ENCODE measurements at places on chromosomes 3 and 15. TPM values are rescaled to one million over a fixed set of nuclear protein-coding genes. Genes with fewer than 3 reads are reported as not detected.

DNA sequence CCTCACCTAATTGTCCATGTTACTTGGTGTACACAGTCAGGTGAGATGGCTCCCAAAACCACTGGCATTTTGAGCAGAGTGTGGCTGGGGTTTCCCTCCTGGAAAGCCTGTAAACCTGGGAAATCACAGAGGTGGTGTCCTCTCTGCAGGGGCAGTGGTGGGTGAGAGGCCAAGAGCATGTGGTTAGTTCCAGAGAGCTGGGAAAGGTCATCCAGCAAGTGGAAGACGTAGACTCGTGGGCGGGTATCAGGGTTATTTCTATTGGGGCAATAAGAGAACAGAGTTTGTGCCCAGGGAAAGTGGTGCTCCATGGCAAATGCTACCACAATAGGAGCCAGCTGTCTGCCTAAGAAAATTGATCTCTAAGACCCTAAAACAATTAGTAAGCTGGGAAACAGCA is 44.6 kb upstream of the LIMD1 start:
- DNase-seq = no peak

DNA sequence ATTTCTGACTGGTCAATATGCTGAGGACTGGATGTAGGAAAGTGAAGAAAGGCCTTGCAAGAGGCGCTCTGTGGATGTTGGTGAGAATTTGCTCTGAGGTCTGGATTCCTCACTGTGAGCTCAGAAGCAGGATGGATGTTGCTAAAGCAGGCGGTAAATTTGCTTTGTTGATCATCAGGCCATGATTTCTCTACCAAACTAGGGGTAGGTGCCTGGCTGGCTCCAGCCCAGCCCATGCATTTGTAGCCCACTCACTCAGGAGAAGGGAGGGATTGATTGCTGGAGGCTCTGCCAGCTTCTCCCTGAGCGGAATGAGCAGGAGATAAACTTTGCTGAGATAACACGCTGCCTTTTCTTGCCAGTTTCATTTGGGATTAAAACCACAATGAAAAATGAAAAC is 44.3 kb upstream of the NTRK3 start:
- no peak for DNase-seq

TM4SF1 gene
- 52.2 TPM for total RNA-seq

DNA sequence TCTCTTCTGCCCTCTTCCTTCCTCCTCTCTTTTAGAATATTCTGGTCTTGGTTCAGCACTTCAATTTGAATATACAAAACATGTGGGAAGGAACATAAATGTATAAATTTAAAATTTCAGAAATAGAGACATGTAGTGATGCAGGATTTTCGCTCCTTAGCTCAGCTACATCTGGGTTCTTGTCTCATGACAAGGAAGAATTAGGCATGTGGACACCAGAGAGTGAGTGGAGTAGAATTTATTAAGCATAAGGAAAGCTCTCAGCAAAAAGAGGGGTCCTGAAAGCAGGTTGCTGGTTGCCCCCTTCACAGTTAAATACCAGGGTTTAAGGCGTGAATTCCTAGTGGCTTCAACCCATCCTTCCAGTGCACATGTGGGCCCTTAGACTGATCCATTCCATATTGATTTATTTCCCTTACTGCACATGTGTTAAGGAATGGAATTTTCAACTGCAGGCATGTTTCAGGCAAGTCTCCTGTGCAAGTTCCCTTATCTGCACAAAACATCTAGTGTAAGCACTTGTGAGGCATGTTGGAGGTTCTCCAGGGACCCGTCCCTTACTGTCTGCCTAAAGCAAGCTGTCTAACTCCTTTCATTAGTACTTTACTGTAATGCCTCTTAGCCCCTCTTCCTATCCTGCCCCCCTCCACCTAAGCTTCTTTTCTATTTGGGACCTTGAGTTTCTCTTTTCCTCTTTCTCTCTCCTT is 133.2 kb upstream of the STRIT1 start:
- peak; percentile 59 for DNase-seq

DNA sequence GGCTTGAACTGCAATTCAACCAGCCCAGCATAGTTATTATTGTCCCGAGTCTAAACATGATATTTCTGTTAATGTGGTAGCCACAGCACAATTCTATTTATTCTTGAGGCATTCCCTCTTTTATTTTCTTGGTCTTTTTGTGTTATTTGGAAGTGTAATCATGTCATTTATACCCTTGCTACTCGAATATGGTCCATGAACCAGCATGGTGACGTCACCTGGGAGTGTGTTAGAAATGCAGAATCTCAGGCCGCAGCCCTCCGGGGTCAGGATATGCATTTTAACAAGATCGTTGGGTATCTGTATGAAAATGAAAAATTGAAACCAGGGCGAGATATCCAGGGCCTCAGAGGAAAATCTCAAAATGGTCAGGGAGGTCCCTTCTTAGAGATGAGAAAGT is 165.0 kb upstream of the CTDSPL start:
- DNase-seq = no peak

DNA sequence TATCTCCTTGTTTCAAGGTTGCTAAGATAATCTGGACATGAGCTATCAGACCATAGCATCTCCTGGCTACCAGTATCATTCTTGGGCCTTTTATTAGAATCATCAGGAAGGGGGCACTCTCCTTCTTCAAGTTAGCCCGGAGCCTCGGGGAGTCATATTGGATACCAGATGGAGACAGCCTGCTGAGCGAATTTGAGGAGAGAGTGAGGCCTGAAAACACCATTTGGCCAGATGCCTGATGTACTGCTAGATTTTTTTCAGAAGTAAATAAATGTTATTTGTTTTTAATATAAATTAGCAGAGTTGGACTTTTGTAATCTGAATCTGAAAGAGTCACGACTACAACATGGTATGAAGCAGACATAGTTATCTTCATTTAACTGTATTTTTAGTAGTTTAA is 848.6 kb downstream of the IGSF11 start:
- no peak for DNase-seq

- DNase-seq = no peak
Measured at GRCh38 chr3:151106311-151106710, 20.8 kb downstream of the MED12L start.

RASL12 gene
- under 0.01 TPM for total RNA-seq

C3orf85 gene
- total RNA-seq = not detected

GRIP2 gene
- 0.64 TPM for total RNA-seq

PARP15 gene
- total RNA-seq = under 0.01 TPM

- no peak for DNase-seq
Measured at GRCh38 chr3:64871834-64872249, 184.0 kb upstream of the ADAMTS9 start.

GRCh38 chr3:124615896-124616543 is 114.2 kb upstream of the UMPS start:
- DNase-seq = no peak

DNA sequence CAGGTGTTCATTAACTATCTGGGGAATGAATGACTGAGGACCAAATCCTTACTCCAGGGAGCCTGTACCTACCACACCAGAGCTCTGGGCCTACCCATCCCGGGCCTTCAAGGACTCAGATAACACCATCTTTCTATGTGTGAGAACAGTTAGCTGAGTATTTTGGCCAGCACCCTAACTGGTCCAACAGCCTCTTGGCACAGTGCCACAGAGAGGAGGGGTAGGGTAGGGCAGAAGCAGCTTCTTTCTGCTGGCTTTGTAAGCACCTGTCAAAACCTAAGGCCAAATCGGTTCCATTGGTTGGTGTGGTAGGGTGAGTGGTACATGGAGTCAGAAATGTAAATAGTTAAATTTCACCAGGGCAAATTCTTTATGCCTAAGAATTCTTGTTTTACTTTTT is 26.7 kb downstream of the ISL2 start:
- DNase-seq = no peak

CPB1 gene
- total RNA-seq = not detected

GRCh38 chr3:129855170-129855831 is 38.2 kb downstream of the TMCC1 start:
- peak; percentile 52 for DNase-seq

DNA sequence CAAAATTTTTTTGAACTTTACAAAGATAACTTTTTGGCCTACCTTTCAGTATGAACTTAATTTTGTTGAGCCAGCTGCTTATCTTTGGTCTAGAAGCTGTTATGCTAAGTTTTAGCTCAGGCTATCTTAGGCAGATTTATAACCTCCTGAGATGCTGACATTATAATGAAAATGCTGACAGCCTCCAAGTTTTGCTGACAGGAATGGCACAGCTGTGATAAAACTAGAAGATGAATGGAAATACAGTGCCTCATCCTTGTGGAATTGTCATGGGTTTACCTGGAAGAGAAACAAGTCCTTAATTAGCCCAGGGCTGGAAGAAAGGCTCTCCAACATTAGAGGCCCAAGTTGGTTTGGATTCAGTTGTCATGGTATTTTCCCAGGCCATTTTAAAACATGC is 123.3 kb downstream of the OXSM start:
- DNase-seq = no peak

DNA sequence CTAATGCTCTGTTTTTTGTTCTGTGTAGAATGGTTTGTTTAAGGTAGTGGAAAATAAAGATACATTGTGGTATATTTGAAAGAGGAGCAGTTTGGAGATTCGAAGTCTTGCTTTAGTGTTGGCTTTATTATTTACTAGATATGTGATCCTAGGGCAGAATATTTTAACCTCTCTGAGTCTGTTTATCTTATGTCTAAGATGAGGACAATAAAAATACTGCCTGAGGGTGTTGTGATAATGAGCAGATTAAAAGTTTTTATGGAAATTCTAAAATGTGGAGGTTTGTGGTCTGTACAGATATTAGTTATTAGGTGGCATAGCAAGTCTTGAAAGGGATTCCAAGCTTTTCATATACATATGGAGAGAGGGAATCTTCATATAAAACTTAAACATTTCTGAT is 15.0 kb downstream of the TCF12 start:
- DNase-seq = peak; percentile 44

DNA sequence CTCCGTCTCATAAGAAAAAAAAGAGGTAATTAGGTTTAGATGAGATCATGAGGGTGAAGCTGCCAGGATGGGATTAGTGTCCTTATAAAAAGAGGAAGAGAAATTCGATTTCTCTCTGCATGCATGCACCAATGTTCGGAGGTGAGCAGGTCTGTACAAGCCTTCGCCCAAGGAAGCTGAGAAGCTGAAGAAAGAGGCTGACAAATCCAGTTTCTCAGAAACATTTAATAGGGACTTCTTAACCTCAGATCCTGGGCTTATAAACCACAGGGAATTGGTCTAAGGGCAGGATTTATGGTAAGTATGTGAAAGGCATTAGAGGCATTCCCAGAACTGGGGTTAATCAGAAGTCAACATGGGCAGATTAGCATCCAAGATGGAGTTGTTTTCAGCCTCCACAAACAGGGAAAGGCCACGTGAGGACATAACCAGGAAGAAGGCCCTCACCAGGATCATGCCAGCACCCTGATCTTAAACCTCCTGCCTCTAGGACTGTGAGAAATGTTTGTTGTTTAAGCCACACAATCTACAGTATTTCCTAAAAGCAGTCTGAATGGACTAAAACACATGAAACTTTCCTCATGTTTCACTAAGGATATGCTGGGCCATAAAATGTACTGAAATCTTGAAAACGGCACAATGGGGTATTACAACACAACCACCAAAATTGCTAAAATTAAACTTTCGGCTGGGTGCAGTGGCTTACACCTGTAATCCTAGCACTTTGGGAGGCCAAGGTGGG is 11.3 kb downstream of the SHISA5 start:
- DNase-seq = peak; percentile 91

DNA sequence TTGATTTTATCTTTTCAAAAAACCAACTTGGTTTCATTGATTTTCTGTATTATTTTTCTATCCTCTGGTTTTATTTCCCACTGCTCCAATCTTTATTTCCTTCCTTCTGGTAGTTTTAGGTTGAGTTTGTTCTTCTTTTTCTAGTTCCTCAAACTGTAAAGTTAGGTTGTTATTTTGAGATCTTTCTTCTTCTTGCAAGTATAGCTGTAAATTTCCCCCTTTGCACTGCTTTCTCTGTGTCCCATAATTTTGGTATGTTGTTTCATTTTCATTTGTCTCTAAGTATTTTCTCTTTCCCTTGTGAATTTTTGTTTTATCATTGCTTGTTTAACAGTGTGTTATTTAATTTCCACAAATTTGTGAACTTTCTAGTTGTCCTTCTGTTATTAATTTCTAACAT is 120.0 kb downstream of the PLD1 start:
- DNase-seq = no peak

- DNase-seq = no peak
Measured at GRCh38 chr15:31317421-31318327, 9.0 kb upstream of the KLF13 start.

GRCh38 chr3:128207951-128208350 is 54.7 kb downstream of the EEFSEC start:
- no peak for DNase-seq

SOX2 gene
- not detected for total RNA-seq

GRCh38 chr3:42702066-42702951 is at the start of gene HHATL:
HHATL (minus strand) TSS chr3:42702798; CDS start chr3:42700826, 1,972 bp downstream.
- DNase-seq = no peak

GRCh38 chr3:126125781-126126251 is 41.9 kb upstream of the SLC41A3 start:
- DNase-seq = no peak

DNA sequence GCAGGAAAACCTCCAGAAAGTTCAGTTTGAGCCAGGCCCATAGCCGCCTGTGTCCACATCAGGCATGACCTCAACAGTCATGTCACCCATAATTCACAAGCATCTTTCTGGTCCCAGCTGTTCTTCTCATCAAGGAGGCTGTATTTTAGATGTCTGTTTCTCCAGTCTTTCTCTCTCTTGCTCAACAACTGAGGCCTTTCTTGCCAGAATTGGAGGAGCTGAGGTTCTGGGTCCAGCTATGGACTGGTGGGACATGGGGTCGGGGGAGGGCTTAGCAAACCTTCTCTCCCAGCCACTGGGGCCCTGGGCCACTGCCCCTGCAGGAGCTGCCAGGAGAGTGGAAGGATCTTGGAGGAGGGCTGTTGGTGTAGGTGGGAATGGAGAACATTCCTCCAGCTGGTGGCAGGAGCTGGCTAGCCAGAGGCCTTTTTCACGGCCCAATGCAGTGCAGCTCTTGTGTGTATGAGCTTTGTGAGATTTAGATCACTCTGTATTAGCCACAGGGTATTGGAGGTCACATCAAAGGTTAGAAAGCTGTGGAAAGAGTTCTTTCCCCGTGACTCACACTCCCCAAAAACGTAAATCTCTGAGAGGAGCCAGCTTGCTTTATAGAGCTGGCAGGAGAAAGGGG is 23.5 kb downstream of the MAGEF1 start:
- DNase-seq = peak; percentile 90

- no peak for DNase-seq
Measured at GRCh38 chr3:181919375-181919774, 207.7 kb downstream of the SOX2 start.

DNA sequence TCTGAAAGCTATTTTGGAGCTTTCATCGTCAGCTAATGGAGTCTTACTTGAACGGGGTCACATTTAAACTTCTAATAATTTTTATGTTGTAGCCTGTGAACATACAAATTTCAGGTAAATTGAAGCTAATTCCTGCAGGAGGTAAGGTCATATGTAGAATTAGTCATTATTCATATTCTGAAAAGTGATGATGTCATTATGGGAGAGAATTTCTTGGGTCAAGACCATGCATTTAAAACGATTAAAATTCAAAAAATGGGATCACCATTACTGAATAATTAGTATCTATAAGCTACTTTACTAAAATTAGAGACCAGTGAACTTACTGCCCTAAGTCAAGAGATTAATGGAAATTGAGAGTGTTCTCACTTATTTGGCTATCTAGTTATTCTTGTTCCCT is 120.4 kb downstream of the CHL1 start:
- no peak for DNase-seq

NMNAT3 gene
- 0.86 TPM for total RNA-seq
